Naive thymus-derived CD8-positive, alpha-beta T cell (primary cell): ENCODE measurements at places on chromosomes 16 and 17. TPM values are rescaled to one million over a fixed set of nuclear protein-coding genes. Genes with fewer than 3 reads are reported as not detected.

Gene CBFA2T3
- 1.5 TPM for total RNA-seq

DNA sequence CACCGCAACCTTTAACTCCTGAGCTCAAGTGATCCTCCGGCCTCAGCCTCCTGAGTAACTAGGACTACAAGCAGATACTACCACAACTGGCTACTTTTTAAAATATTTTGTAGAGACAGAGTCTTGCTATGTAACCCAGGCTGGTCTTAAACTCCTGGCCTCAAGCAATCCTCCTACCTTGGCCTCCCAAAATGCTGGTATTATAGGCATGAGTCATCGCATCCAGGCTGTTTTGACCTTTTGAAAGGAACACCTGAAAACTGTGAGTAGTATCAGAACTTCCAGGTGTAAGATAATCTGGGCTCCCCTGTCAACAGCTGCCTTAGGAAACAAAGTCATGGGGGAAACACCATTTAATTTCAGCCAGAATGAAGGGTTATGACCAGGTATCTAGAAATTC lies 77.5 kb downstream of the CYTH1 start:
- no peak for DNase-seq

Gene CDH5
- not detected for total RNA-seq

DNA sequence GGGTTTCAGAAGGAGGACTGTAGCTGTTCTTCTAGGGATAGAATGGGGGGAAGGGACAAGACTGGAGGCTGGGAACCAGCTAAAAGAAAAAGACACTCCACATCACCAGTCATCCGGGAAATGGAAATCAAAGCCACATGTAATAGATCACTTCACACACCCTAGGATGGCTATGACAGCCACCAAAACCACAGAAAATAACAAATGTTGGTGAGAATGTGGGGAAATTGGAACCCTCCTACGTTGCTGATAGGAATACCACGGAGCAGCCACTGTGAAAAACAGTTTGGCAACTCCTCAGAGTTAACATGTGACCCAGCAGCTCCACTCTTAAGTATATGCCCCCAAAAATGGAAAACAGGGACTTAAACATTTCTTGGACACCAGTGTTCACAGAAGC lies 2.3 kb downstream of the TLE7 start:
- DNase-seq, result no peak
